ENCODE measurements at places on chromosomes 3 and 15.

GRCh38 chr15:41827290-41827879 is 507 bp upstream of the JMJD7 start:
- no peak for DNase-seq

DNA sequence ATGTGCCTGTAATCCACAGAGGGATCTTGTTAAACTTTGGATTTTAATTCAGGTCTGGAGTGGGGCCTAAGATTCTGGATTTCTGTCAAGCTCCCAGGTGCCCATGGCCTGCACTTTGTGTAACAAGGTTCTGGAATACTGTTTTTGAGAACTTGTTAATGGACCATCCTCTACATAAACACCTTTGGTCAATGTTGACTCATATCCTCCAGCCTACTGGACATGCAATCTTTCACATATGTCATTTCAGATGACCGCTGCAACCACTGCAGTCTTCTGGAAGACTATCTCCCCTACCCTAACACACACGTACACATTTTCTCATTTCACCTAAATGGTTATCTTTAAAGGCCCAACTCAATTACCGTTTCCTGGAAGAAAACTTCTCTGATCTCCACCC is 302.1 kb upstream of the TPRG1 start:
- no peak for DNase-seq

- peak; percentile 64 for DNase-seq
These were observed 9.3 kb downstream of the ZPLD1 start for GRCh38 chr3:102444101-102444500.

DNA sequence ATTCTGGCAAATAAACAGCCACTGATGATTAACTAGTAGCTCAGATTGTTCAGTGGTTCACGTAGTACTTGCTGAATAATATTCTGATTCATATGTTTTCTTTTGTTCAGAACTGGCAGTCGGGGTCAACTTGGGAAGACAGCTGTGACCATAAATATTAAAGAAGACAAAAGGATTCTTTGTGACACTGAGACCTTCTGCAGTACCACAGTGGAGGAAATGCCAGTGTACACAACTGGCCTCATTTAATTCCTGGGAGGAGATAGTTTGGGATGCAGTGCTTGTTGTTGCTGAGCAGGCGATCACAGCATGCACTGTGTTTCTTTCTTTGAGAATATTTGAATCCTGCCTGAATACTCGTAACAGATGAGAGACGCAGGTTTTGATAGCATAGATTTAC is 26.7 kb upstream of the MCF2L2 start:
- peak; percentile 20 for DNase-seq

DNA sequence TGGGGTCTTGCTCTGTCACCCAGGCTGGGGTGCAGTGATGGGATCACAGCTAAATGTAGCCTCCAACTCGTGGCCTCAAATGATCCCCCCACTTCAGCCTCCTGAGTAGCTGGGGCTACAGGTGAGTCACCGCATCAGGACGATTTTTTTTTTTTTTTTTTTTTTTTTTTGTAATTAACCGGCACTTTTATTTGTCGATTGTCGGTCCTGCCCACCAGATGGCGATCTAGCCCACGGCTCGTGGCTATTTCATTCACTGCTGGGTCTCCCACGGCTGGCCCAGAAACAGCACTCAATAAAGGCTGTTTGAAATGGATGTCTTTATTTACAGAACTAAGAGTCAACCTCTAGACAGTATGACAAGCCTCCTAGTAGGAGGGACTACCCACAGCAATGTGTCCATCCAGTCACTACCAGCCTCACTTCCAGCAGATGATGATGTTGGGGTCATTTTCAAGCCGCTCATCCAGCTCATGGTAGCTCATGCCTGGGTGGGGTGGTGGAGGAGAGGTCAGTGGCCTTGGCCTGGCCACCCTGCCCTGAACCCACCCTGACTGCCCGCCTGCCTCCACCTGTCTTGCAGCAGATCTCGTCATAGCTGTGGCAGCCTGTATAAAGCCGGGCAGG is 1.8 kb upstream of the ZMYND10 start:
- peak; percentile 70 for DNase-seq

GRCh38 chr3:775178-775880 is 317.5 kb upstream of the CNTN6 start:
- no peak for DNase-seq

- peak; percentile 45 for DNase-seq
These were observed 50.4 kb downstream of the BOC start for GRCh38 chr3:113261626-113262303.

- DNase-seq = no peak
These were observed 152.4 kb downstream of the APBA2 start for GRCh38 chr15:29037997-29038705.

DNA sequence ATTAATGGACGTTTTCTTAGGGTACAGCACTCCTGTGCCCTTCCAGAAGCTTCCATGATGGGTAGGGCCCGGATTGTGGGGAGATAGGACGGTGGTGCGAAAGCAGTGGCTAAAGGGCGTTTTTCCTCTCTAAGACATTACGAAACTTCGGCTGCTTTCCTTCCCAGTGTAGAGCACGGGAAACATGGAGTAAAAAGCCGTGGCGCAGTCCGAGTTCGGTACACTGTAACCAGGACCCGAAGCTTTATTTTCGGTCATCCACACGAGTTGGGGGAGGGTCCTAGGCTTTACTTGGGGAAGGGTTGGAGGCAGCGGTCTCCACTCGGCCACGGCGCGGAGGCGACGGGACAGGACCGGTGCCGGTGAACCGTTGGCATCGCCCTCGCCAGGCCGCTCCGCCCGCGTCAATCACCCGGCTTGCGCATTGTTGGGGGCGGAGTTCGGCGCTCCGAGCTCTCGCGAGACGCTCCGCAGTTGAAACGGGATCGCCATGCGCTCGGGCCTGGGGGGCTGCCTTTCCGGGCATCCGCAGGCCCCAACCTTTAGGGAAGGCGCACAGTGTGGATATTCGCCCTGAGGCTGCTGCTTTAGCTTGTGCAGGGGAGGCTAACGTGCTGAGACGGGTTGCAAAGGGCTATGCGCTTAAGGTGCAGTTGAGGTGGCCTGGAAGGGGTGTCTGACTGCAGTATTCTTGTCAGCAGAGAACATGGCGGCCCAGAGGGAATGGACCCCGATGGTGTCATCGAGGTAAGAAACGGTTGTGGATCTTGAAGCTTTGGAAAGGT is 546 bp downstream of the EIF4A2 start:
- peak; percentile 75 for DNase-seq

DNA sequence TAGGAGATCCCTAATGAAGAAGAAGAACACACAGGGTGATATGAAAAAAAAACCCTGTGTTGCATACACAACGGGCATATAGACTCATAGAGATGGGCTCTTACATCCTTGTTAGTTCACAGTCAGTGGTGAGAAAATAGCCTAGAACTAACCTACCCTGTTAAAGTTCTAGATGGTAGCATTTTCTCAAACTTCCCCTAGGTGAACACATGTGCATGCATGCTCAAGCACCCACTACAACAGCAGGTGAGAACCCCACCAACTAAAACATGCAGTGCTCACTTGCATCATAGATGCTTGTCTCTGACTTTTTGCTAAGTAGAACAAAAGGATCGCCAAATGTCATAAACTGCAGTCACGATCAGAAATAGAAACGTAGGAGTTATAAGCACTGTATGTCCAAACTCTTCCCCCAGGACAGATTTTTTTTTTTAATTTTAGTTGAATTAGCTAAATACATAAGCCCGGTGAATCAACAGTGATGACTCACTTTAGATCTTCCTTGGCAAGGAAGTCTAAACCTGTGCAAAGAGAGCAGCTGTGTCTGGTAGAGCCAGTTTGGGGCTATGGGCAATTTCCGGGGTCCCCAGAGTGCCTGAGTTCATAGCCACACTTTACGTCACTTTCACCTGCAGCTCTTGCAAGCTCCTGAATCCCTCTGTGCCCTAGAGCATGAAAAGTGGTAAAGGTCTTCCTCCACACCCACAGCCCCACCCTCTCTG is 96.2 kb upstream of the SEMA6D start:
- DNase-seq = peak; percentile 18

GRCh38 chr3:10194328-10195071 is 29.8 kb downstream of the IRAK2 start:
- no peak for DNase-seq

DNA sequence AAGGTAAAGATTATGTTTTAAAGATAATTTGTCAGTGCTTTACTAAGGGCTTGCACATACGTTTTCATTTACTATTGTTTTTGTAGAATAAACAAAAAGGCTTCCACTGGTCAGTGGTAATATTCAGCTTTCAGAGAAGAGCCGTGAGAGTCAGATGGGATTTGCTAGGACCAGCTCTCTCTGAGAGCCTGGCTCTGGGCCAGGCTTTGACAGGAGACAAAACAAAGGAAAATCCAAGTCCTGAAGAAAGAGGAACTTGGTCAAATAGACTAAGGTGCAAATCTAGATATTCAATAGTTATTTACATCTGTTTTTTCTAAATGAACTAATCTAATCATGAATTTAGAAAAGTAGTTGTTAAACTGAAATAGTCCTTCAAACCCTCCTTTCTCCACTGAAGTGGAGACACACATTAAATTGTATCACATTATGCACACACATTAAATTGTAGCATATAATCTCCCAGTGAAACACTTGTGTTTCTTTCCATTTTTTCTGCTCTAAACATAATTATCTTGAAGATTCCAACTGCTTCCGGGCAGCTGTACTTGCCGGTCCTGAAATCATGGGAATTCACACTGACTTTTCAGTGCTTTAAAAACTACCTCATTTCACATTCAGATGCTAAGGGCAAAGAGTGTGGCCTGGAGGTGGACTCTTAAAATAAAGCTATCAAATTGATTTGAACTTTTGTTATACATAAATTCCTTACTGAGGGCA is 55.1 kb upstream of the FILIP1L start:
- no peak for DNase-seq

DNA sequence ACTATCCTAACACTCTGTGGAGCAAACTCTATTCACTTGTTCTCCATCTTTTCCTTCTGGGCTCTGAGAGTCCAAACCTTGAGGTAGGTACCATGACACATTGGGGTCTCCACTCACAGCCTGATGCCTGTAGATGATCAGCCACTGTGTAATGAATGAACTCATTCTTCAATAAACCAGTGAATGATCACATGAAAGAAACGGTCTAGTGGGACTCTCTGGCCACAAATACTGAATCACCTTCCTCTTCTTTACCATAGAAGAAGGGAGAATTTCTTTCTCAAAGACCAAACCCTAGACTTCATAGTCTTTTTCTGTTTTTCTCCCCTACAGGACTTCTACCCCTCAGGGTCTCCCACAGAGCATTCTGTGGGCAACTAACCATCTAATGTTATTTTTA is 20.5 kb upstream of the ABHD2 start:
- DNase-seq = no peak

- DNase-seq = no peak
These were observed 257.3 kb downstream of the ABHD5 start for GRCh38 chr3:43948013-43948412.

DNA sequence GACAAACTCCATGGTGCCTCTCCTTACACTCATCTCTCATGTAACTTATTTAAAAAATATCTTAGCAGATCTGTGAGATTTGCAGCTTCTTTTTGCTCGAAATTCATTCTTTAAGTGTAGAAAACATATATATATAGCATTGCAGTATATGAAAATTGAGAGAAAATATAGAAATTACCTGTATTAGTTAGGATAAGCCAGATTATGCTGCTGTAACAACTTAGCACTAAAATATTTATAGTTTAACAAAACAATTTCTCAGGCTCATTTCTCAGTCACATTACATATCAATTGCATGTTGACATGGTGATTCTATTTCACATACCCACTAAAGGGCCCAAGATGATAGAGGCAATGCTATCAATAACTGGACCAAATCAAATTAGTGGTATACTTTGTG is 54.7 kb downstream of the NR2F2 start:
- DNase-seq = no peak

GRCh38 chr15:58966698-58967097 is 20.8 kb upstream of the RNF111 start:
- peak; percentile 68 for DNase-seq

GRCh38 chr15:67224889-67225288 is 29.6 kb downstream of the AAGAB start:
- DNase-seq = no peak

GRCh38 chr3:149000206-149000745 is 8.9 kb downstream of the GYG1 start:
- DNase-seq = no peak

DNA sequence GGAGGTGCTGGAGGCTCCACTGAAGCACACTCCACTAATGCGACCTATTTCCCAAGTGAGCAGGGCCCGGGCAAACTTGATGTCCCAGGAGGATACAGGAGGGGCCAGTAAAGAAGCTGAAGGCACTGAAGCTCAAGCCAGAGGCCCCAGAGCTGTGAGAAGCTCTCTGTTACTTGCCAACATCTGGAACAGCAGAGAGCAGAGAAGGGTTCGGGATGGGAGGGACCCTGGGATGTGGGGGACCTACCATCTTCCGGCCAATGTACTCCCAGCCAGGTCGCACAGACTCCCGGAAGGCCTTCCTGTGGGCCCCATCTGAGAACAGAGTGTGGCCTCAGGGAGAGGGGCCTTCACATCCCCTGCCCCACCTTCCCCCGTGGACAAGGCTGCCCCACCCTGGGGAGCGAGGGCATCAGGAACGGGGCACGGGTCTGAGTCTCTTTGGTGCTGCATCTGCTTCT is 3.1 kb downstream of the HHATL start:
- DNase-seq = no peak

- no peak for DNase-seq
These were observed 15.1 kb upstream of the GPR171 start for GRCh38 chr3:151218136-151218535.

GRCh38 chr15:69914040-69914439 is 183.7 kb downstream of the TLE3 start:
- DNase-seq = no peak

DNA sequence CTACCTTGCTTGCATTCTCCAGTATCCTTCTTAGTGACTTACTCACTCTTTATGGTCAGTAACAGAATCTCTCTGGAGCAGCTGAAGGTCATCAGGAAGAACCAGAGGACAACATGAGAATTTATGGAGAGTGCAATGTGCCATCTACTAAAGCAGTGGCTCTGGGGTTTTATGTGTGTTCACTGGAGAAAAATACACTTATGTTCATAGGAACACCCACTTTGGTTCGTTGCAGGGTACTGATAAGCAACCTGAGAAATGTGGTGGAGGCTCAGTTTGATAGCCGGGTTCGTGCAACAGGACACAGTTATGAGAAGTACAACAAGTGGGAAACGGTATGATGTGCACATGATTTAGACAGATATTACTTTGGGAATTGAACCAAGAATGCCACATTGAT is 12.8 kb downstream of the CPB1 start:
- no peak for DNase-seq

DNA sequence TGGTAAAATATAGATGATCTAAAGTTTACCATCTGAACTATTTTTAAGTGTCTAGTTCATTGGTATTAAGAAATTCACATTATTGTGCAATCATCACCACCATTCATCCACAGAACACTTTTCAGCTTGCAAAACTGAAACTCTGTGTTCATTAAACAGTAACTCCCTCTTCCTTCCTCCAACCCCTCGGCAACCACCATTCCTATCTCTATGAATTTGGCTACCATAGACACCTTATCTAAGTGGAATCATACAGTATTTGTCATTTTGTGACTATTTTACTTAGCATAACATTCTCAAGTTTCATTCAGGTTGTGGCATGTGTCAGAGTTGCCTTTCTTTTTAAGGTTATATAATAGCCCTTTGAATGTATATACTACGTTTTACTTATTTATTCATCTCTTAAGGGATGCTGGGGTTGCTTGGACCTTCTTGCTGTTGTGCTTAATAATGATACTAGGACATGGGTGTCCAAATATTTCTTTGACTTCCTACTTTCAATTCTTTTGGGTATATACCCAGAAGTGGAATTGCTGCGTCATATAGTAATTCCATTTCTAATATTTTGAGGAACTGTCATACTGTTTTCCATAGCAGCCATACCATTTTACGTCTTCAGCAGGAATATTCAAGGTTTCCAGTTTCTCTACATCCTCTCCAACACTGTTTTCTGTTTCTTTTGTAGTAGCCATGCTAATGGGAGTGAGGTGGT is 20.9 kb downstream of the KAT2B start:
- DNase-seq = no peak

All from fibroblast of skin of abdomen (primary cell).